ENCODE measurements at places on chromosomes 11 and 22.

DNA sequence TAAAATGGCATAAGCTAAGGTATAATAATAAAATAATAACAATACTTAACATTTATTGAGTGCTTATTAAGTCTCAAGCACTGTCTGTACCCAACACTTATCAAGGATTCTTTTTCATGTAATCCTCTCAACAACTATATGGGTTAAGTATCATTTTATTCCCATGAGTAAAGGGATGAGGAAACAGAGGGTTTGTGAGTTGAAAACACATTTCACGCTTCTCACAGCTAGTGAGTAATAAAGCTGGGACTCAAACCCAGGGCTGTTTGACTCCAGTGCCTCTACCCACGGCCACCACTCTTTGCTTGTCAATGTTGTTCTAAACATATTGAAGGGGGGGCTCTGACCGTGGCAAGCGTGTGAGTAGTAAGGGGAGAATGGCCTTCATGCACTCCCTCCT is 8.7 kb downstream of the CD3E start:
- DNase-seq, result no peak

- DNase-seq, result no peak
Measured at GRCh38 chr11:32029721-32030120, 61.2 kb upstream of the RCN1 start.

- peak; percentile 4 for DNase-seq
Measured at GRCh38 chr11:40170078-40170477, 1289.4 kb downstream of the LRRC4C start.

- no peak for DNase-seq
Measured at GRCh38 chr11:27795955-27796861, 96.0 kb upstream of the BDNF start.

DNA sequence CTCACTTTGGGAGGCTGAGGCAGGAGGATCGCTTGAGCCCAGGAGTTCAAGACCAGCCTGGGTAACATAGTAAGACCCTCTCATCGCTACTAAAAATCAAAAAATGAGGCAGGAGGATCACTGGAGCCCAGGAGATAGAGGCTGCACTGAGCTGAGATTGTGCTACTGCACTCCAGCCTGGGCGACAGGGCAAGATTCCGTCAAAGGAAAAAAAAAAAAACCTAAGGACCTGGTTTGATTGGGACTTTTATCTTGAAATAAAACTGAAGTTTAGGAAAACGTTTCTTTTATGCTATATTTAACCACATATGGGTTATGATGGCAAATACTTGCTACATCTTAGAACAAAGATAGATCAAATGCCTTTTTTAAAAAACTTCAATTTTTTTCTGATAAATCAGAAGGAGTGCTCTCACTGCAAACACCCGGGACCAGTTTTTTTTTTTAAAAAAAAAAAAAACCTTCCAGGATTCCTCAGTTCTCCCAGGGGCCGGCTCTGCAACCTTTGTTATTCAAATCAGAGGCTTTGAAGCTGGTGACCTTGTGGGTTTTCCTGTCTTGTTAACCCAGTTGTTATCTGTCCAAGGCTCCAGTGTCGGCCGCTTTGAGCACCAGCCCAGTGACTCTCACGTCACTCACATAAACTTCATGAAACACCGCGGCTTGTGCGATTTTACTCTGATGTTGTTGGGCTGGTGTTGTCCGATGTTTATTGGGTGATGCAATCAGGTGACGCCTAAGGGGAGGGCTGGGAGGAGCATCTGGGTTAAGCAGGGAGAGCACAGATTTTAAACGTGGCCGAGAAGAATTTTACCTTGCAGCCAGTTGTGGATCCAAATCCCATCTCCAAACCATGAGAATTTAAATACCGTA is 24.7 kb upstream of the SLC22A12 start:
- DNase-seq, result peak; percentile 99

DNA sequence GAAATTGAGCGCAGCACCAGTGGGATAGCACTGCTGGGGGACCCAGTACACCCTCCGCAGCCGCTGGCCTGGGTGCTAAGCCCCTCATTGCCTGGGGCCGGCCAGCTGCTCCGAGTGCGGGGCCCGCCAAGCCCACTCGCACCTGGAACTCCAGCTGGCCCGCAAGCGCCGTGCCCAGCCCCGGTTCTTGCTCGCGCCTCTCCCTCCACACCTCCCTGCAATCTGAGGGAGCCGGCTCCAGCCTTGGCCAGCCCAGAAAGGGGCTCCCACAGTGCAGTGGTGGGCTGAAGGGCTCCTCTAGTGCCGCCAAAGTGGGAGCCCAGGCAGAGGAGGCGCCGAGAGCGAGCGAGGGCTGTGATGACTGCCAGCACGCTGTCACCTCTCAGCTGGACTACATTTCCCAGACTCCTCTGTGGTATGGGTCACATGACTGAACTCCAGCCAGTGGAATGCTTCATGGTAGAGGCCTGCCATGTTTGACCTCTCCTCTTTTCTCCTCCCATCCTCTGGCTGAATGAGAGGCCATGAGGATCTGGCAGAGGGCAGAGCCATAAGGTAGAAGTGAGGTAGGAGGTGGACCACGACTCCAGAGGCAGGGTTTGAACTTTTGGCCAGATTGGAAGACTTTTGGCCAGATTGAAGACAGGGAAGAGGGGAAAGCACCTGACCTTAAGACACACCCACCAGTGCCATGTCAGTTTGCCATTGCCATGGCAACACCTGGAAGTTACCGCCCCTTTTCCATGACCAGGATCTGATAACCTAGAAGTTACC is 6.2 kb downstream of the MRGPRD start:
- no peak for DNase-seq

DNA sequence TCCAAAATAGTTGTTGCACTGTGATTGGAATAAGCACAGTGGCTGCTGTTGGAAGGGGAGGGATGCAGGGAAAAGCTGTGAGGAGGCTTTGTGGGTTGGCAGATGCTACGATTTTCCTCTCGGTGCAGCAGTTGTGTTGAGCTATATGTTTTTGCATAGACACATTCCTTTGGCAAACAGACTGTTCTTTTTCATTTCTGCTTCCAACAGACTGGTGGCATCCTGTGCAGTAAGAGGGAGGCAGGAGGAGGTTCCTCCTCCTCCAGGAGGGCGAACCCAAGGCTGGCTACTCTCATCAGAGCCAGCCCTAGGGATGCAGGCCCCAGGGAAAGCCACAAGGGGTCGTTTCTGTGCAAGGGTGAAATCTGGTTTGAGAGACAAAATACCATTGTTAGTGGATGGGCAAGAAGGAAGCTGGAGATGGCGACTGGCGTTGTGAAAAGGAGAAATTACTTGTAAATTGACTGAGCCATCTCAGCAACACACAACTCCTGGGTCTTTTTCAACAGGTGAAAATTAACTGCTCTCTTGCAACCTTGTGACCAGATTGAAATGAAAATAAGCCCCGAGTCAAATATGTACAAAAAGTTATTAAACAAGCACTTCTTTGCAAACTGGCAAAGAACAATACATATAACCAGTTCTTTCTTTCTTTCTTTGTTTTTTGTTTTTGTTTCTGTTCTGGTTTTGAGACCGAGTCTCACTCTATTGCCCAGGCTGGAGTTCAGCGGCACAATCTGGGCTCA is 26.5 kb upstream of the UBASH3B start:
- peak; percentile 65 for DNase-seq

- no peak for DNase-seq
Measured at GRCh38 chr22:46843821-46844255, 81.4 kb downstream of the TBC1D22A start.

- no peak for DNase-seq
Measured at GRCh38 chr11:64870893-64871466, 7.4 kb downstream of the EHD1 start.

GRCh38 chr22:48889209-48889830 is 938.4 kb downstream of the BRD1 start:
- DNase-seq, result no peak

- DNase-seq, result no peak
Measured at GRCh38 chr11:8204025-8204424, 35.2 kb upstream of the RIC3 start.

GRCh38 chr22:50467341-50467740 is 7.5 kb downstream of the SBF1 start:
- DNase-seq, result no peak

- DNase-seq, result no peak
Measured at GRCh38 chr11:11152877-11153276, 200.2 kb downstream of the CSNK2A3 start.

DNA sequence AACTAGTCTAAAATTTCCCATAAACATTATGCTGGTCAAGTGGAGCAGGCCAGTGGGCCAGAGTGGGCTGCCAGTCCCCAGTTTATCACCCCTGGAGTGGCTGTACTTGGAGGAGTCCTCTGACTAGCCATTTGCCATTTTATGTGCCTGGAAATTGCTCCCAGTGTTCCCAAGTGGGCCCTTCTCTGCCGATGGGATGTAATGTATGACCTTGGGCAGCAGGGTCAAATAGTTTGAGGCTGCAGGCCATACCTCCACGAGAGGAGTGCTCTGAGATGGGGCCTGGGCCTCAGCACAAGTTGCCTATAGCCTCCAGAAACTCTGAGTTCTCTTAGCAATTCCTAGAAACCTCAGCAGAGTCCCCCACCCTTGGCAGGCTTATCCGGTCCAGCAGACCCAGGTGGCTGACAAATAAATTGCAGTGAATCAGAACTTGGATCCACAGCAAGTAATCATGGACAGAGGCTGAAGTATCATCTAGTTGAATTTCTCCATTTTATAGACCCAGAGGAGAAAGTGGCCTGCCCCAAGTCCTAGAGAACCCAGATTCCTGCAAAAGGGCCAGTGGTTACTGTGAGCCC is 17.8 kb upstream of the PATZ1 start:
- DNase-seq, result no peak

- DNase-seq, result no peak
Measured at GRCh38 chr11:57536947-57537619, at the start of gene SMTNL1. TSS of gene SMTNL1 (plus strand) at chr11:57537595. CDS start at chr11:57542643, 5,048 bp downstream.

DNA sequence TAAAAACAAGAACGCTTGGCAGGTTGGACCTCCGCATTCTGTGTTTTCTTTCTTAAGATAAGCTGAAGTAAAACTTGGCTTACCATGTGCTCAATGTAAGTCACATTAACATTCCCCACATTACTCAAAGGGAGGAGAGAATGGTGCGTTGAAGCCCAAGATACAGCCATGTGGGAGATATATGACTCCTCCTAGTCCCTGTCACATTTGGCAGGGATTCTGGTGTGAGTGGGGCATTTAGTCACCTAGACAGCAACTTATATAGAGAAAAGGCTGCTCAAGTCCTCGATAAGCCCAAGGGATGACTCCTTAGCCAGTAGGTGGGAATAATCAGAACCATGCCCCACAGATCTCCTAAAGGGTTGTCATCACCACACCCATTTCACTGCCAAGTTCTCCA is 4.6 kb downstream of the PRSS23 start:
- no peak for DNase-seq

DNA sequence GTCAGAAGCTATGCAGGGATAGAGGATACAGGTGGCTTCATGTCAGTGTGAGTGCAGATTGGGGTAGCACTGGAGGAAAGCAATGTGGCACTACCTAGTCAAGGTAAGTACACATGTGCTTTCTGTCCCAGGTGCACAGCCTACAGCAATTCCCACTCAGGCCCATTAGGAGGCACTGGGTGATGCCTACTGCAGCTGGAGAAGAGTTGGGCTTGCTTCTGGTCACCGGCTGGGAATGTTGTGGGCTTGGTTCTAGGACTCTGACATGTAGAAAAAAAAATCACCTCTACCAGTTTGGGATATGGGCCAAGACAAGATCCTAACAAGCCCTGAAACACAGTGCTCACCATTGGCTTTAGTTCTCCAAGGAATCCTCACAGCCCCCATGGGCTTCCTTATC is 69.7 kb downstream of the TENM4 start:
- DNase-seq, result no peak

GRCh38 chr11:223026-223789 is 12.9 kb downstream of the SIRT3 start:
- no peak for DNase-seq

- DNase-seq, result no peak
Measured at GRCh38 chr11:94326947-94327346, 22.6 kb downstream of the IZUMO1R start.

DNA sequence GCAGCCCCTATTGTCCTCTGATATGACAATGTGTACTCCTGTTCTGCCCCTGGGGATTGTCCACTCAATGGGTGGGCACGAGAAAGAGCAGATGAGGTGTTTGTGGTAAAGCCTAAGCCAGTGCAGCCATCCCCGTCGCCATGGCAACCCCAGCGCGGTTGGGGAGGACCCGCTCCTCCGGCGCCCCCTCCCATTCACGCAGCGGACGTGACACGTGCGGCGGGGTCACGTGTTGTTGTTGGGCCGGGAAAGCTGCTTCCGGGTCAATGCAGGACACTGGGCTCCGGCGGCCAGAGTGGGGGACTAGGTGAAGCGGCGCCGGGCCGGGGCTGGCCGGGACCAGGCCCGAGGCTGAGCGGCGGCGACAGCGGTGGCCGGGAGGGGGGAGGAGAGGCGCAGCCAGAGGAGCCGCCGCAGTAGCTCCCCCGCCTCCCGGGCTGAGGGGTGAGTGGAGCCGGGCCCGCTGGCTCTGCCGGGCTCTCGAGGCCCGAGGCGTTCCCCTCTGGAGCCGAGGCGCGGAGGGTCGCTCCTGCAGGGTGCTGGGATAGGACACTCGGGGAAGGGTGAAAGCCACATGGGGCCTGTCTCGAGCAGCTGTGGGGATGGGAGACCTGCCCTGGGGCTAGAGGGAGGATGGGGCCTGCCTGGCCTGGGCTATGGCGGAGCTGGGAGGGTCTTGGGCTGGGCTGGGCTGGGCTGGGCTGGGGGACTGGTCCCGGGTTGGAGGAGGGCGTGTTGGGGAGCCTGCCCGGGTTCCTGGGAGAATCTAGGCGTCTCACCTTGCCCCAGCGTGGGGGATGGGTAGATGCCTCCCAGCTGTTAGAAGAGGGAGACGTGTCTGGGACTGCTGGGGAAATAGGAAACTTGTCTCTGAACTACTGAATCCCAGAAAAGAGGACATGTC is at the start of gene TBCEL:
Gene TBCEL (plus strand): TSS at position 255 of the 904 bp plus-strand sequence. CDS start 21,589 bp downstream, outside the sequence.
- peak; percentile 83 for DNase-seq

- no peak for DNase-seq
Measured at GRCh38 chr22:17871726-17872458, 97.6 kb upstream of the BID start.

DNA sequence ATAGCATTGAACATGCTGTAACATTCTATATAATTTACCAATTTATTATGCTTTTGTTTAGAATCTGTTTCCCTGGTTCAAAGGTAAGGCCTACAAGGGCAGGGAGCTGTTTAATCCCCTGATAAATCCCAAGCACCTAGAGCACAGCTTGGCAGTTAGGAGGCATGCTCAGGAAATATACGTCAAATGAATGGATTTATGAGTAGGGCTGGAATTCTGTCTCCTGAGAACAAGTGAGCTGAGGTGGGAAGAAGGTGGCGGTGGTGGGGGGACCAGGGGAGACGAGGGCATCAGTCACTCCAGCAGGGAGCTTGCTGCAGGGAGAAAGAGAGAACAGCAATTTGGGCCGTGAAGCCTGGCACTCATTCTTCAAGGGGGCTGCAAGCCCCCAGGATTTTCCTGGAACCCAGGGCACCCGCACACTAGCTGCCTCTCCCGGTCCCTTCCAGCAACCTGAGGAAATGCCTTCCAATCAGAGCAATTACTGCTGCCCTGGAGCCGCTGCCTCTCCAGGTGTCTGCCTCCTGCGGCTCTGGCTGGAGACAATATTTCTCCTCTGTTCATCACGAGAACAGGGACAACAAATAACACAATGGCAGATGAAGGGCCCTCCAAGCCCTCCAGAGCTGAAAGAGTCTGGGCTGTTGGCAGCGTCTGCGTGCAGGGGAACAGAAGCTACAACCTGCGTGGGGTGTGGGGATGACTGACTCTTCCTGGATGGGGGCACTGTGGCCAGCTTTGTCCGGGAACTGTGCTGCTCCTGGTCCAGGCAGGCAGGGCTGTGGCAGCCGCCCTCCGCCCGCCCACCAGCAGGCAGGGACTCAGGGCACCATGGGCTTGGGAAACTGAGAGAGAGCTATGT is 233.4 kb downstream of the ST3GAL4 start:
- DNase-seq, result no peak

GRCh38 chr11:68584991-68585524 is 99.3 kb upstream of the GAL start:
- no peak for DNase-seq

Data from HepG2 (cell line).